CD4-positive, alpha-beta memory T cell (primary cell): ENCODE measurements at places on chromosomes 5 and 9.

GRCh38 chr9:123482295-123482968 is 126.4 kb downstream of the CRB2 start:
- no peak for DNase-seq

- DNase-seq: no peak
Measured at GRCh38 chr5:6449465-6450158, 953 bp downstream of the UBE2QL1 start.

GRCh38 chr9:107033966-107034365 is 171.0 kb downstream of the ZNF462 start:
- no peak for DNase-seq

DNA sequence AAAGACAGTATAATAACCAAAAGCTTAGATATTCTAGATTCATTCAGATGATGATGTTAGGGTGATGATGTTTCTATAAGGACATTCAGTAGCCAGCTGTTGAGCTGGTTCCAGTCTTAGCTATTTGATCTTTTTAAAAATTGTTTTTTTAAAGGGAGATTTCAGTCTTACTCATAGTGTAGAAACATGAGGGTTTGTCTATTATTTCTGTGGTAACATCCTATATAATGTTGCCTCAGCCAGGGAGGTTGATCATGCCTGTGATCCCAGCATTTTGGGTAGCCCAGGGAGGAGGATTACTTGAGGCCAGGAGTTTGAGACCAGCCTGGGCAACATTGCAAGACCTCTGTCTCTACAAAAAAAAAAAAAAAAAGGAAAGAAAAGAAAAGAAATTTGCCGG is 167.8 kb downstream of the DOCK2 start:
- no peak for DNase-seq

- no peak for DNase-seq
Measured at GRCh38 chr5:180130291-180130869, 58.8 kb upstream of the RNF130 start.

GRCh38 chr9:130817914-130818313 is 17.1 kb upstream of the ABL1 start:
- DNase-seq: no peak

- DNase-seq: no peak
Measured at GRCh38 chr5:71937921-71938698, 169.2 kb upstream of the MAP1B start.

GRCh38 chr5:77785229-77785628 is 9.1 kb upstream of the TBCA start:
- no peak for DNase-seq

DNA sequence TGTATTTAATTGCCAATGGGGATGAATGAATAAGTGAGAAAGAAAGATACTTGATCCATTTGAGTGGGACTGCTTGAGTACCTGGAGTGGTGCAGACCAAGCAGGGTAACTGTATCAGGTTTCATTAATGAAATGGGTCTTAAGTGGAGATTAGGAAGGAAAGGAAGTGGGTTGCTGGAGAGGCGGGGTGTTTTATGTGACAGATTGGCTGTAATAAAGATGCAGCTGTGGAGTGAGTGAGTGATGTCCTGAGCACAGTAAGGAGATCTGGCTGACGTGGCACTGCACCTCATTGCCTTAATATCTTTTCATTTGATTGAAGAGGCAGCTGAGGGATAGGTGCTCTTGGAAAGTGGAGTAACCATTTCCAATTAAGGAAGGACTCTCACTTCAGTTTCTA is 161.0 kb upstream of the CCDC152 start:
- no peak for DNase-seq

GRCh38 chr5:92795633-92796032 is 785.4 kb downstream of the NR2F1-AS1 start:
- DNase-seq: no peak

GRCh38 chr9:96048104-96048955 is 172.8 kb downstream of the ERCC6L2 start:
- no peak for DNase-seq

DNA sequence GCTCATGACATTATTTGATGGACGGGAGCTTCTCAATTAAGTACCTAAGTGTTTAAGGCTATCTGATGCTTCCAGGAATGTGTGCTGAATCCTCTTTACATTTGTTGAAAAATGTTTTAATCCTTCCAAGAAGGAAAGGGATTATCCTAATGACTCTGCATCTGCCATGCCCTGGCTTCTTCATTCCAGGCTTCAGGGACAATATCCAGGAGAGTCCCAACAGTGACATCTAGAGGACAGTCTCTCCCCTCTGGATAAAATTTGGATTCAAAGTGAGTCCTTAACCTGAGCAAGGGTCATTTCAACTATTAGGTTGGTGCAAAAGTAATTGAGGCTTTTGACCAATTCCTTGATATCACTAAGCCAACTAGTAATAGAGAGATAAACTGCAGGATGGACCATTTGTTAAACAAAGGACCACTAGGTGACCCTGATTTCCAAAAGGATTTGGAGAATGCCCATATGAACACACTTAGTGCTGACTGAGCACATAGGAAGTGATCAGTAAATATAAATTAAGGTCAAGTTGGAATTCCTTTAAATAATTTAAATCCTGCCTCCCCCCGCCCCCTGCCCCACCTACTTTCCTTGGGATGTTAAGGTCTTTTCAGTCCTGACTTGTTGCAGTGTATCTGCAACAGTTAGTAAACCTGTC is 19.1 kb downstream of the TNFSF8 start:
- DNase-seq: no peak

DNA sequence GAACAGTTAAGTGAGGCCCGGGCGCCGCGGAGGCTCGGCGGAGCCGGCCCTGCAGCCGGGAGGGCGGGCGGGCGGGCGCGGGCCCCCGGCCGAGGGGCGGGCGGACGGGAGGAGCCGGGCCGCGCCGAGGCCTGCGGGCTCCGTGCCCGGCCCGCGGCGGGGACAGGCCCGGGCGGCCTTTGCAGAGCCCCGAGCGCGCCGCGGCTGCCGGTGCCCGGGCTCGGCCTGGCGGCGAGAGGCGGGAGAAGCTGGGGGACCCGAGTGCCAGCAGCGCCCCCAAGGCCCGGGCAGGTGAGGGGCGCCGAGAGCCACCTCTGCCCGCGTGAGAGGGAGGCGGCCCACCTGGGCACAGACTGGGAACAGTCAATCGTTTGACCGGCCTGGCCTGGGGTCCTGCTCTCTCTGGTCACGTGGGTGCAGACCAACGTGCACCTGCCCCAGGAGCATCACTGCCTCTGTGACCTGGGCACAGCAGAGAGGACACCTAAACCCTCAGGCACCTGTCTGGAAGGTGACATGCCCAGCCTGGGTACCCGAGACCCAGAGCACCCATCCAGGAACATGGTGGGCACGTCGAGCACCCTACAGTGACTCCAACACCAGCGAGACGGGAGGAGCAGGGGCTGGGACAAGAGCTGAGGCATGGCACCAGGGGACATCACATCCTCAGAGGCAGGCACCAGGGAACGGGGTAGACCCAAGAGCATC is 531 bp downstream of the MVB12B start:
- peak; percentile 17 for DNase-seq

DNA sequence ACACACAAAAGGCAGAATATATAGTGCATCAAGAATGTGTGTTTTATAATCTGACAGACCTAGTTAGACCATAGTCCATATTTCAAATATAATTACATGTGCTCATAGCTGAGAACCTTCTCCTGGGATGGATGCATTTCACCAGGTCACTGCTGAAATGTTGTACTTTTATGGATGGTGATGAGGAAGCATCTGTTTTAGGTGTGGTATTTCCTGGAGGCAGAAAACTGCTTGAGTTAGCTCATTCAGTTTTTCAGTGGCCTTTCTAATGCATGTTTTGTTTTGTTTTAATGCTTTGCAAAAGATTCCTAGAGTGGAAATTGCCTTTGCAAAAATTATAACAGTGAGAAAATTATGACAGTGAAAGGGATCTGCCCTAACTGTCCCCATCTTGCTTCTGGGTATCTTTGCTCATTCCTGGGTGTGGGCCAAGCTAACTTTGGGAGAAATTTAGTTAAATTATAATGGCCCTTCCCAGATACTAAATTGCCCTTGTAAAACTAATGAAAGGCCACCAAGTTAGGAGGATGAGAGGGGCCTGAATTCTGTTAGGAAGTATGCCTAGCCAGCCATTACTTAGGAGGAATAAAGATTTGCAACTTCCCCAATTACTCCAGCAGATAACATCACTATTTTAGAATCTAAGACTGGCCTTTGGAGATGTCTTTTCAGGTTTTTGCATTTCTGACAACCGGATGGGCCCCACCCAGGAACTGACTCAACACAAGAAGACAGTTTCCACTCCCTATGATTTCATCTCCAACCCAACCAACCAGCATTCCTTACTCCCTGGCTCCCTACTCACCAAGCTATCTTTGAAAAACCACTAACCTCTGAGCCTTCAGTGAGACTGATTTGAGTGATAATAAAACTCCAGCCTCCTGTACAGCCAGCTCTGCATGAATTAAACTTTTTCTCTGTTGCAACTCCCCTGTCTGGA is 7.0 kb upstream of the IL12B start:
- peak; percentile 73 for DNase-seq

GRCh38 chr9:79000230-79001002 is 571.3 kb upstream of the TLE4 start:
- no peak for DNase-seq

GRCh38 chr9:136084063-136084944 is 10.8 kb downstream of the NACC2 start:
- no peak for DNase-seq
